A549 treated with Hydrocortisone at 1 μM for 4 hours (cell line): ENCODE measurements at places on chromosomes 7 and 10. TPM values are rescaled to one million over a fixed set of nuclear protein-coding genes. Genes with fewer than 3 reads are reported as not detected.

PTPRZ1 gene
- not detected in 5 replicates for total RNA-seq

KIN gene
- total RNA-seq: 10.3 to 15.4 TPM (median 13.5 TPM) in 5 replicates

PPP1R17 gene
- not detected in 5 replicates for total RNA-seq

UBE3C gene
- 58.3 to 86.1 TPM (median 65.3 TPM) in 5 replicates for total RNA-seq

SNX13 gene
- 12.2 to 22.3 TPM (median 16.5 TPM) in 5 replicates for total RNA-seq

GIMAP1 gene
- not detected in 5 replicates for total RNA-seq

GBF1 gene
- total RNA-seq: 23.7 to 27.6 TPM (median 24.7 TPM) in 5 replicates

TMEM229A gene
- total RNA-seq: not detected in 5 replicates

CALU gene
- 125 to 212 TPM (median 150 TPM) in 5 replicates for total RNA-seq

FZD1 gene
- 2.1 to 2.4 TPM (median 2.3 TPM) in 5 replicates for total RNA-seq

ZNF138 gene
- total RNA-seq: 3.1 to 3.6 TPM (median 3.1 TPM) in 5 replicates

CUBN gene
- 0.06 to 0.10 TPM (median 0.08 TPM) in 5 replicates for total RNA-seq

RNF148 gene
- total RNA-seq: 0.10 TPM in 1 of 5 replicates, not detected in the others
